ENCODE measurements at places on chromosomes 16 and 17.

- DNase-seq: no peak
Observed at GRCh38 chr17:46038937-46039336, 39.9 kb downstream of the STH start.

DNA sequence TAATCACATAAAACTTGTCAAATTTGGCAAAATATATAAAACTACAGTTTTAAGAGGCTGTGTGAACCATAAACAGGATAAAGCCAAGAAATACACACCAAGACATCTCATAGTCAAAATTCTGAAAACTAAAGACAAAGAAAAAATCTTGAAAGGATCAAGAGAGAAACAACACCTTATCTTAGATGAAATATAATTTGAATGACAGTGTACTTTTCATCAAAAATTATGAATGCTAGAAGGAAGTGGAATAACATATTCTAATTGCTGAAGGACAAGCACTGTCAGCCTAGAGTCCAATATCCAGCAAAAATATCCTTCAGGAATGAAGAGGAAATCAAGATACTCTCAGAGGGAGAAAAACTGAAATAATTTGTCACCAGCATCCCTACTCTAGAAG, 37.2 kb downstream of the PIK3R5 start:
- DNase-seq: no peak

DNA sequence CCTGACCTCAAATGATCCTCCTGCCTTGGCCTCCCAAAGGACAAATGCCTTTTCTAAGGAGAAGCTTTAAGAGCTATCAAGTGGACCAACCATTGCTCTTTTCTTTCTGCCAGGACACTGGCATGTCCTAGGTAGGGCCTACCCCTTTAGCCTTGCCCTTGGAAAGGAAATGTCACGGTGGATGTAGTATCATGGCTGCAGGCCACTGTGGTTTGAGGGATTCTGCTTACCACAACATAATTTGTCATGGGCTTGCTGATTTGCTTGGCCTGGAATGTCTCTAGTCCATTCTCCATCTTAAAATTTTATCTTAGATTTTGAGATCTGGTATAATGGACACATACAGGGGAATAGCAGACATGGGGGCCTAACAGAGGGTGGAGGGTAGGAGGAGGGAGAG, 6.0 kb downstream of the KRT20 start:
- no peak for DNase-seq

GRCh38 chr16:80616362-80616761, 75.6 kb downstream of the DYNLRB2 start:
- no peak for DNase-seq

DNA sequence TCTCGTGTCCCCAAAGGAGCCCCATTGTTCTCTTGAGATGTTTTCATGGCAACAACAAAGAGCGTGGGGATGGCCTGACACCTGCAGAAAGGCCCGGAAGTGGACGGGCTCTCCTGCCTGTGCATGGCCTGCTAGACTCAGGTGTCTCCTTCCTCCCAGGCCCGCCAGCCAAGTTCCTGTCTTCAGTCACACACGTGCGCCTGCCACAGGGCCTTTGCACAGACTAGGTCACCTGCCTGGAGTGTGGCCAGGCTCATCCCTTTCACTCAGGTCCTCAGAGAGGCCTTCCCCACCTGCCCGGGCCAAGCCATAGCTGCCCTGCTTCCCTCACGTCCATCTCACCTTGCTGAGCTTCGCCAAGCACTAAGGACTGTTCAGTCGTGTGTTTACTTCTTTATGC, 300.9 kb downstream of the FOXL1 start:
- DNase-seq: no peak

DNA sequence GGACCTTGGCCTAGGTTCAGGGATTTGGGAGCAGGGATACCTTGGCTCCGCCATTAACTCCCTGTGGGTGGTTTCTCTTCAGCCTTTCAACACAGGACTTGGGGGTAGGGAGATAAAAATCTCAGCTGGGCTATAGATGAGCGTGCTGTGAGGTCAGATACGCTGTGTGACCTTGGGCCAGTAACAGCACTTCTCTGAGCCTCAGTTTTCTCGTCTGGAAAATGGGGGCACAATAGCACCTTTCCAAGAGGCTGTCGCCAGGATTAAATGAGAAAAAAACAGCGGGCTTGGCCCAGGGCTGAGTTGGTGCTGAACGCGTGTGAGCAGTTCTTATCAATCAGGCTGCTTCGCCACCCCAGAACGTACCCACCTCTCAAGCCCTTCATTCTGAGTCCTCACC, 17.6 kb downstream of the CCDC92B start:
- no peak for DNase-seq

DNA sequence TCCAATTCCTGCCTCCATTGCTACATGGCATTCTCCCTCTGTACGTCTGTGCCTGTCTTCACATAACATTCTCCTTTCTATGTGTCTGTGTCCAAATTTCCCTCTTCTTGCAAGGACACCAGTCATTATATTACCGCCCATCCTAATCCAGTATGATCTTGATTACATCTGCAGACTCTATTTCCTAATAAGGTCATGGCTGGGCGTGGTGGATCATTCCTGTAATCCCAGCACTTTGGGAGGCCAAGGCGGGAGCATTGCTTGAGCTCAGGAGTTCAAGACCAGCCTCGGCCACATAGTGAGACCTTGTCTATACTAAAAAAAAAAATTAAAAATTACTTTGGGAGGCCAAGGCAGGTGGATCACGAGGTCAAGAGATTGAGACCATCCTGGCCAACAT, 5.0 kb upstream of the PRR14 start:
- no peak for DNase-seq

DNA sequence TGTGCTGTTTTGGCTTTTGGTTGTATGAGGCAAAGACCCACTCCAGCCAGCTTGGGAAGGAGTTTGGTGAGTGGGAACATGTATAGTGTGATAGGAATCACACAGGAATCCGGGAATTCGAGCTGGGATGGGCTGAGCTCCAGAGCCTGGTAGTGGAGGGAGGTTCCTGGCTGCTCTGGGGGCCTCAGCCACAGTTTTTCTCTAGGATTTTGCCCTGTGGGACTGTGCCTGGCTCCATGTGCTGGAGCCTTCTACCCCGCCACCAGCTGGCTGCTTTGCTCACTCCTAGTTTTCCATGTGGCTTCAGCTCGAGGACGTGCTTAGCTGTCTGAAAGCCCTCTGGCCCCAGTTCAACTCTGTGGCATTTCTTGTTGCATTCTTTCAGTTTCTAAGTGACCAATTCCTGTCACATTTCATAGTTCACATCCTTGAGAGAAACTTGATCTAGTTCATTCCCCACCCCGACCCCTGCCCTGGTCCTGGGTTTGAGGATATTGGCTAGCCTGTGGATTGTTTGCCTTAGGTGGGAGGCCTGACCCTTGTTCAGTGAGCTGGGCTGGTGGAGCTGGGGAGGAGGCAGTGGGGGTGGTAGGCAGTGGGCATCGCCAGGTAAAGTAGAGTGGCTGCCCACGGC, 5.0 kb downstream of the SEC14L1 start:
- no peak for DNase-seq

DNA sequence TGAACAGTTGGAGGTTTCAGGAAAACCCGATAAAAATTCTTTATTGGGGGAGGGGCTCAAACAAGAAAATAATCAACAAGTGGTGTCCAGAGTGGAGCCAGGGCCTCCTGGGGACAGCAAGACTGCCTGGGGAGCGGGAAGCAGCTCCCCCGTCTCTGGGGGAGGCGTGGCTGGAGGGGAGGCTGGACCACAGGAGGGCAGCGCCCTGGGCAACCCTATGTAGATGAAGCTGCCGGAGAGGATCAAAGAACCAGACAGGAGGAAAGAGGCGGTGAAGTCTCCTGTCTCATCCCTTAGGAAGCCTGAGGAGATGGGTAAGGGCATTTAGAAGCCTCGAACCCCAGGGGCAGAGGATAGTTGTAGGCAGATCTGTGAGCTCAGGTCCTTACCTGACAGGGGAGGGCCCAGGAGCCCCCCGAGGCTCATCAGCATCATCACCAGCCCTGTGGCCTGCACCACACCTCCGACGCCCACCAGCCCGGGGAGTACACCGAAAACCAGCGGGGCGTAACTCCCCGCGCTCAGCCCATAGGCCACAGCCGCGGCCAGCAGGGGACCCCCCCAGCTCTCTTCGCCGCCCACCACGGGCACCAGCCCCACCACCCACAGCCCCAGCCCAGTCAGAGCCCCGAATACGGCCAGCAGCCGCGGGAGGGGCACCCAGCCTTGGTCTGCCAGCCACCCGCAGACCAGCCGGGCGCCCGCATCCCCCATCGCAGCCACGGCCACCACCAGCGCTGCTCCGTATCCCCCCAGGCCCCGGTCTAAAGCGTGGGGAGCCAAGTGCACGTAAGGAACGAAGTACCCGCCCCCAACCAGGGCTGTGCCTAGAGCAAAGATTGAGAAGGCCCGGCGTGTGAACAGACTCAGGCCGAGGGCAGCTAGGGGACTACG, 2.0 kb downstream of the SLC16A11 start:
- no peak for DNase-seq

GRCh38 chr16:4976079-4976478, 17.9 kb downstream of the SEC14L5 start:
- no peak for DNase-seq

DNA sequence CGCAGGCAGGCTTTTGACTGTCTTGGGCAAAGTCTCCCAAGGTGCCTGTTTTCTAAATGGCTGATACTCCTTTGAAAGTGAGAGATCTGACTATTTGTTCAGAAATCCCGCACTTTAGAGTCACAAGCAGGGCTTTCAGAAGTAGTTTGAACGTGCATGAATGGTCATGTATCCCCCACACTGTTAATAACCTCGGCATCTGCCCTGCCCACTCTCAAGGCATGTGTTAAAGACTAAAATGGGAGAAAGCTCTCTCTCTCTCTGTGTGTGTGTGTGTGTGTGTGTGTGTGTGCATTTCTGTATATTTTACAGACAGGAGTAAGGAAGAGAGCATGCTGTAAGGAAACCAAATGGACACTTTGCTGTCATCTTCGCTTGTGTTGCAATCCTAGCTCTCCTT, 163.7 kb downstream of the MAF start:
- DNase-seq: no peak

DNA sequence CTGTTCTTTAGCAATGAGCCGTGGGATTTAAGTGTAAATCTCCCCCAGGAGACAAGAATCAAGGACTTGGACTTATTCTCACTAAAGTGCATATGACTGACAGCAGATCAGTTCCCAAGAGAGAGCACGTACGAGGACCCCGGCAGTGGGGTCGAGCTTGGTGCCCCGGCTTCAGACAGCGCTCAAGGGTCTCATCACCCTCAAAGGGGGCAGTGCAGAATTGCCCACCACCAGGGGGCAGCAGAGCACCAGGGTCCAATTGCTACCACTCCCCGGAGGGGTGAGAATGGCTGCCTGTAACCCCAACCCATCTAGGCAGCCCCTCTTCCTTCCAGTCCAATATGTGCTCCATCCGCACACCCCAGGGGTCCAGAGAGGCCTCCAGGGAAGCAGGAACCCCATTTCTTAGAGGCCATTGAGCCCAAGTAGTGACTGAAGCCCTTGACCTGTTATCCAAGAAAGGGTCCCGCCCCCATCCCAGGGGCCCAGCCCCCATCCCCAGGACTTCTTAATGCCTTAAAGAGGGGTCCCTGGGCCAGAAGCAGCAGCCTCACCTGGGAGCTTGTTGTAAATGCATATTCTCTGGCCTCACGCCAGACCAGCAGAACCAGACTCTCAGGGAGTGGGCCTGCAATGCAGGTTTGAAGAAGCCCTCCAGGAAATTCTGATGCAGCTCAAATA, 86.1 kb downstream of the ZDHHC7 start:
- DNase-seq: no peak

DNA sequence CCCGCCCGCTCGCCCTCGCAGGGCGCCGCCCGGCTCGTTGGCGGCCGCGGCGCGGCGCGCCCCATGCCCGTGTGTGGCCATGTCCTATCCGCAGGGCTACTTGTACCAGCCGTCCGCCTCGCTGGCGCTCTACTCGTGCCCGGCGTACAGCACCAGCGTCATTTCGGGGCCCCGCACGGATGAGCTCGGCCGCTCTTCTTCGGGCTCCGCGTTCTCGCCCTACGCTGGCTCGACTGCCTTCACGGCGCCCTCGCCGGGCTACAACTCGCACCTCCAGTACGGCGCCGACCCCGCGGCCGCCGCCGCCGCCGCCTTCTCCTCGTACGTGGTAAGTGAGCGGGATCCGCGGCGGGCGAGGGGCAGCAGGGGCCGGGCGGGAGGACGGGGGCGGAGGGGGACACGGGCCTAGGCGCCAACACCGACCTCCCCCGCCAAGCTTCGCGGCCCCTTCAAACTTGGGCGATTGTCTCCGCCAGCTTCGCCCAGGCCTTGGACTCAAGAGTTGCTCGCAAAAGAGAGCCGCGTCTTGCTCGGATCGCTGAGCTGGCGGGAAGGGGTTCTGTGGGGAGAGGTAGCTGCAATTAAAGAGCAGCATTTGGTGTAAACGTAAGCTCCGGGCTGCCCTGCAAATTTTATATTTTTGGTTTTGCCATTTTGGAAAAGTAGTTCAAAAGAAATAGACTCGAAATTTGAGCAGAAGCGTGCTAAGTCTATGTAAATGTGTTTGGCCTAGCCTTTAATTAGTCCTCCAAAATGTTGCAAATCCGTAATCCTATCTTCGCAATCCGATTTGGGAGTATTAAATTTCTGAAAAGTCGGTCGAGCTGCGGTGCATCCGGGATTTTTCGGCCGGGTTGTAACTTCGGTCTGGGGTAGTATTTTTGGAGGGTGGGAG, 702 bp downstream of the IRX5 start:
- DNase-seq: no peak

GRCh38 chr17:83152745-83153611, 73.6 kb downstream of the METRNL start:
- no peak for DNase-seq

DNA sequence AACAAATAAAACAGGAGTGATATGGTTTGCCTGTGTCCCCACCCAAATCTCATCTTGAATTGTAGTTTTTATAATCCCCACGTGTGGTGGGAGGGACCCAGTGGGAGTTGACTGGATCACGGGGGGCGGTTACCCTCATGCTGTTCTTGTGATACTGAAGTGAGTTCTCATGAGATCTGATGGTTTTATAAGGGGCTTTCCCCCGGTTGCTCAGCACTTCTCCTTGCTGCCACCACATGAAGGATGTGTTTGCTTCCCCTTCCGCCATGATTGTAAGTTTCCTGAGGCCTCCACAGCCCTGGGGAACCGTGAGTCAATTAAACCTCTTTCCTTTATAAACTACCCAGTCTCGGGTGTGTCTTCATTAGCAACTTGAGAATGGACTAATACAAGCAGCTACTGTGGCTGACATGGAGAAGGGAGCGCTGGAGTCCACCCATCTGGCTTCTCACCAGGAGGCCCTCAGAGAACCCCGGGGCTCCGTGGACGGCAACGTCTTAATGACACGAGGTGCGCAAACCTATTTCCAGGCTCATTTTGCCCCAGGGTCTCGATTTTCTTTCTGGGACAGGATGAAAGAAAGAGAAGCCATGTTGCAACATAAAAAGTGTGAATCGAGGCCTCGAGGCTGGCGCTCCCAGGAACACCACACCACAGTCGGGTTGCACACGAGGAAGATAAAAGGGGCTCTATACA, 129.5 kb downstream of the DYNLRB2 start:
- DNase-seq: no peak

GRCh38 chr16:4745274-4745569, 10.9 kb downstream of the DNAAF8 start:
- DNase-seq: no peak

GRCh38 chr17:48671697-48672171, 45.6 kb upstream of the HOXB9 start:
- DNase-seq: no peak

GRCh38 chr17:57881783-57882351, 32.0 kb upstream of the MRPS23 start:
- no peak for DNase-seq
